ENCODE measurements at places on chromosomes 1 and 21. TPM values are rescaled to one million over a fixed set of nuclear protein-coding genes. Genes with fewer than 3 reads are reported as not detected.

Gene AJAP1
- 1.7 TPM for total RNA-seq

Gene SPRR2A
- 5,271 TPM for total RNA-seq

GRCh38 chr1:96508233-96508632, 213.4 kb upstream of the PTBP2 start:
- no peak overlapping the region for H3K4me3 ChIP-seq
- no peak for DNase-seq
- no peaks in the 10 kb centered on the region for H3K4me1 ChIP-seq
- H3K27ac ChIP-seq, result no peak overlapping the region

GRCh38 chr1:40769815-40770214, 13.8 kb upstream of the KCNQ4 start:
- peaks cover 38% of the 10 kb centered on the region for H3K36me3 ChIP-seq
- no peak overlapping the region for H3K27ac ChIP-seq
- no peak overlapping the region for H3K4me3 ChIP-seq
- DNase-seq, result no peak

Data from esophagus squamous epithelium (tissue), 5 donors.